Left renal cortex interstitium (tissue), 4 donors: ENCODE measurements at places on chromosomes 5 and 9. TPM values are rescaled to one million over a fixed set of nuclear protein-coding genes. Genes with fewer than 3 reads are reported as not detected.

Gene LECT2
- 1.3 TPM for polyA plus RNA-seq

Gene FAM153A
- polyA plus RNA-seq: 0.75 TPM

Gene OR1N2
- polyA plus RNA-seq: not detected

GRCh38 chr5:9782826-9783560 is 152.8 kb upstream of the TAS2R1 start:
- no peak for DNase-seq

DNA sequence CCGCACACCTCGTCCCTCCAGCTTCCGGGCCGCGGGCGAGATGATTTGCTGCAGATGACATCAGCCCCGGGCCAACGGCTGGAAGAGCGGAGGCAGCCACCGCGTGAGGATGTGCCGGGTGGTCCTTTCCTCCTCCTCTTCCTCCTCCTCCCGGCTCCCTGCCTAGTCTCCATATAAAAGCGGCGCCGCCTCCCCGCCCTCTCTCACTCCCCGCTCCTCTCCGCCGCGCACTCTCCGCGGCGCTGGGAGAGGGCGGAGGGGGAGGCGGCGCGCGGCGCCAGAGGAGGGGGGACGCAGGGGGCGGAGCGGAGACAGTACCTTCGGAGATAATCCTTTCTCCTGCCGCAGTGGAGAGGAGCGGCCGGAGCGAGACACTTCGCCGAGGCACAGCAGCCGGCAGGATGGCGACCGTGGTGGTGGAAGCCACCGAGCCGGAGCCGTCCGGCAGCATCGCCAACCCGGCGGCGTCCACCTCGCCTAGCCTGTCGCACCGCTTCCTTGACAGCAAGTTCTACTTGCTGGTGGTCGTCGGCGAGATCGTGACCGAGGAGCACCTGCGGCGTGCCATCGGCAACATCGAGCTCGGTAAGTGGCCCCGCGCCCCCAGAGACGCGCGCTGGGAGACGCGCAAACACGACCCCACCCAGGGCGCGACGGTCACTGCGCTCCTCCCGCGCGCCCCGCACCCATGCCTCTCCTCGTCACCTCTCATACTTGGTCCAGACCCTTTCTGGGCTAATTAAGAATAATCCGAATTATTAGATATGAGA is at the start of gene MAP1B:
Gene MAP1B, plus strand, starts transcription at position 345 of the 770 bp plus-strand sequence. Its CDS starts 57 bp downstream, at position 402.
- DNase-seq: peak; percentile 59

DNA sequence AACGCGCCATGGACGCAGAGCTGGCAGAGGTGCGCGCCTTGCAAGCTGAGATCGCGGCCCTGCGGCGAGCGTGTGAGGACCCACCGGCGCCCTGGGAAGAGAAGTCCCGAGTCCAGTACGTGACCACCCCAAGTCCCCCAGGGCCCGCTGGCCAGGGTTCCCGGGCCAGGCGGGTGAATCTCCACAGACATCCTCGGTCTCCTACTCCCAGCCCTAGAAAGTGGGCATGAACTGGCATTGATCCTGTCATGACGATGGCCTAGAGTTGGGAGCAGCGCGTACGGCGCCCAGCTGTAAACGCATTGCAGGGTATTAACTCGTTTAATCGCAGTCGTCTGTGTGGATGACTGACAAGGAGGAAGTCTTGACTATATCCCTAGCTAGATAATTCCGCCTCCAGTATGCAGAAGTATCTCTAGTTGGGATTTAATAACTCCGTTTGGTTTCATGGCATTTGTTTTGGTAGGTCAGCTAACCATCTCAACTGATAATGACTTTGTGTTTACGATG is 293 bp downstream of the CENPP start:
- no peak for DNase-seq
